Activated T-cell treated with anti-CD3 and anti-CD28 coated beads for 48 hours (primary cell): ENCODE measurements at places on chromosomes 12 and 14.

DNA sequence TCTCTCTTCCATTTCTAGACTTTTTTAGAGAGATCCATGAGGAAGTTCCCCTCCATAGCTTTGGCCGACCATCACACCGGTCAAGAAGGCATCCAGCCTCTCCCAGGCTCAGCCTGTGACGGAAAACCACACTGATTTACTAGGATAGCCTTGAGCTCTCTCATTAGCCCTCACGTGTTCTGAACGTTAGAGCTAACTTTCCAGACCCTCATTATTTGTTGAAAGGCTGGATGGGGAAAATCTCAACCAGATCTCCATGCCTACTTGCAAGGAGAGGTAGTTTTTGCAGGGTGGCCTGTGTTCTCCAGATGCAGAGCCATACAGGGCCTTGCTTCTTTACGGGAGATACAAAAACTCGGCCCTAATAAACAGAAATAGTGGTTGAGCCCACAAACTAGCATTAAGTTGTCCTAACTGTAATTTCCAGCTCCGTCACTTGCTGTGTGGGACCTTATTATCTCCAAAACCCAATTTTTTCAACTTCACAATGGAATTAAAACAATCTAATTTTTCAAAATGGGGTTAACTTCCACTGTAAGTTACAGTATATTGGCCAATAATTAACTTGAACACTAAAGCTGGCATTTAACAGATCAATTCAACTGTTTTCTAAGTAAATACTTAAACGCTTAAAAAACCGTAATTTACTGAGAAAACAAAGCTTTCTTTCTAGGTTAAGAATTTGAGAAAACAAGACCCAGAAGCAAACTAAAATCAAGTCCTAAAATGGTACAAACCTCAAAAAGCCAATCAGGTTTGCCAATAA, 65.3 kb downstream of the KLHL28 start:
- DNase-seq: no peak

DNA sequence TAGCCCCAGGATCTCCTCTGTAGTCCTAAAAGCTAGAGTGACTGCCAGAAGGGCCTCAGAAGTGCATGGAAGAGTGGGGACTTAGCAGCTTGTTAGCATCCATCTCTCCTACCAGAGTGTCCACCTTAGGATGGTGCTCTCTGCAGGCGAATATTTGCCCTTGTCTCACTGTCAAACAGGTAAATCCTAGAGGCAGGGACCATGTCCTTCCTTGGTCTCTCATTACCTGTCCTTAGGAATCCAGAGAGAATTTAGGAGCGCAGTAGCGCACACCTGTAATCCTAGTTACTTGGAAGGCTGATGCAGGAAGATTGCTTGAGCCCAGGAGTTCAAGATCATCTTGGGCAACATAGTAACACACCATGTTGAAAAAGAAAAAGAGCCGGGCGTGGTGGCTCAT, 21.4 kb downstream of the AGAP2 start:
- DNase-seq: no peak

- no peak for DNase-seq
Observed at GRCh38 chr12:130829391-130830245, 9.4 kb downstream of the STX2 start.

- DNase-seq: no peak
Observed at GRCh38 chr12:47458279-47458678, 247.6 kb downstream of the RPAP3 start.

DNA sequence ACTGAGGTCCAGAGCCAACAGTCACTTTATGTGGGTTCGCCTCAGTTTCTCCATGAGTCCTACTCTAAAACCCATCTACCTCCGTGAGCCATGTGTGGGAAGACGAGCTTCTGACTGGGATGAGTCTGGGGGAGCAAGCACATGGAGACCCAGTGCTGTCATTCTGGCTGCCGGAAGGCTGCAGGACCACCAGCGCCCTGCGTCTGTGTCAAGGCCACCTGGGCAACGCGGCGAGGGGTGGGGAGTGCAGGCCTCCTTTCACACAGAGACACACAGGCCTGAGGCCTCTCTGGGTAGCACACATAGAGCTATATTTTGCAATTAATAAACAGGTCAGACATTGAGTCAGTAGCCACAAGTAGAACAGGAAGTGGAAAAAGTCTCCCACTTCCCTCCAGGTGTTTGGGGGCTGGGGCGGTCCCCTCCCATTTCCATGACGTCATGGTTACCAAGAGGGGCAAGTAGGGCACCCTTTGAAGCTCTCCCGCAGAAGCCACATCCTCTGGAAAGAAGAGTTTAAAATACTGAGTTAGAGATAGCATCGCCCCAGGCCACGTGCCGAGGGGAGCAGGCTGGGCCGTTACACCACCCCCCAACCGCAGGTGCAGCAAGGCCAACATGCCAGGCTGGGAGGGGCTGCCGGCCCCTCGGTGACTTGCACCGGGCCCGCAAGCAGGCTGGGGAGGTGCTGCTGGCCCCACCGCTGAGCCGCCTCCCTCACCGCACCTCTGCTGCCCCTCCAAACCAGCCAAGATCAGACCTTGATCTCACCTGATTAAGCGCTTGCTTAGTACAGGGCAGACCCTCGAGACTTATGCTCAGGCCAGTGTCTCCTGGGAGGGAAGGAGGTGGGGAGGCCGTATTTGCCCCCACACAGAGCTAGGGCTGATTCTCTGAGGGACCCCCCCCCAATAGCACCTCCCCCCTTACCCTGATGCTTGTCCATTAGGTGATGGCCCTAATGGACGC, 32.7 kb downstream of the DAD1 start:
- peak; percentile 90 for DNase-seq

DNA sequence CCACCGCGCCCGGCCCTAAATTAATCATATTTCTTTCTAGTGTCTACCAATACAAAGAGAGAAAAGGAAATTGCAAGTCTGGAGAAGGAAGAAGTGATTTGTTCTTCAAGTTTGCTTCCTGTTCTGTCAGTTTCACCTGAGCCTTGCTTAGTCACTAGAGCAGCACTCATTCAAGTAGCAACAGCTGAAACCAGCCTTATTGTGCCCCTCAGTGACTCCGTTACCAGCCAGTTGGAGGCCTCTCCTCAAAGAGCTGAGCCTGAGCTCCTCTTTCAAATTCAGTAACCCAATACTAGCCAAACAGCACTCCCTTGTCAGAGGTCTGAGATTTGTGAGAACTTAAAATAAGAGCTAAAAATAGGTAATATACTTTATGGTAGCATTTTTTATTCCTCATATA, 17.4 kb downstream of the PAWR start:
- DNase-seq: no peak

- DNase-seq: no peak
Observed at GRCh38 chr12:110816779-110817178, 30.0 kb upstream of the CCDC63 start.

GRCh38 chr12:6834254-6834653, 6.0 kb downstream of the P3H3 start:
- no peak for DNase-seq

GRCh38 chr12:72323881-72324280, 51.7 kb downstream of the TRHDE start:
- DNase-seq: no peak

DNA sequence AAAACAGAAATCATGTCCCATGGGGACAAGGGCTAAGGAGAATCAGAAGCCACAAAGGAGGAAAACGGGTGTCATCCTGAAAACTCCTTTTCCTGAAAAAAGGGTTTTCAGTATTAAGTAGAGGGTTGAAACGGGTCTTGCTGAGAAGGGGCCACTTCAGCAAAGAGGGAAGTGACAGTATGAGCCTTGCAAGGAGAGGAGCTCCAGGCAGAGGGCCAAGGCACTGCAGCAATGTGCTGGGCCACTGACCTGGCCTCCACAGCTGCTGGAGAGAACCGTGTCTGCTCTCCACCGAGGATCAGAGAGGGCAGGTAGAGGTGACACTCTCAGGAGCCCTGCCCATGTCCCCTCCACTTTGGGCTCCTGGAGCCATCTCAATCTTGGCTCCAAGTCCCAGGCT, 103.3 kb downstream of the NCOR2 start:
- no peak for DNase-seq

DNA sequence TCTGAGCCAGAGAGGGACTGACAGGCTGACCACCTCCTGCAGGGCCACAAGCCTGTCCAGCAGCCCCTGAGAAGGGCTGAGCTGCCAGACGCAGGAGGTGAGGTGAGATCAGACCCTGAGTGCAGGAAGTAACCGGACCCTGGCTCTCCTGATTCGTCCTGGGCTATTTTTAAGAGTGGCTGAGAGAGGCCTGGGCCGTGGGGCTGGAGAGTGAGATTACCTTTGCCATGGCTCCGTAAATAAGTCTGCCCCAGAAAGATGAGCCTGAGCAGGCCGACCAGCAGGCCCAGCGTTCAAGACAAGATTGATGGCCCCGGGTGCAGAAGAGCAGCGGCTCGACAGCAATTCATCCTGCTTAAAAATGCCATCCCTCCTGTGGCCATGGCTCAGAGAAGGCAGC, 54.2 kb downstream of the SPTB start:
- DNase-seq: no peak

GRCh38 chr14:51846631-51847488, 13.6 kb upstream of the GNG2 start:
- peak; percentile 73 for DNase-seq

- no peak for DNase-seq
Observed at GRCh38 chr12:125983094-125983783, 918.0 kb downstream of the AACS start.

GRCh38 chr12:132449565-132450417, 40.2 kb upstream of the FBRSL1 start:
- no peak for DNase-seq

GRCh38 chr12:92156704-92157395, 11.2 kb upstream of the BTG1 start:
- no peak for DNase-seq

DNA sequence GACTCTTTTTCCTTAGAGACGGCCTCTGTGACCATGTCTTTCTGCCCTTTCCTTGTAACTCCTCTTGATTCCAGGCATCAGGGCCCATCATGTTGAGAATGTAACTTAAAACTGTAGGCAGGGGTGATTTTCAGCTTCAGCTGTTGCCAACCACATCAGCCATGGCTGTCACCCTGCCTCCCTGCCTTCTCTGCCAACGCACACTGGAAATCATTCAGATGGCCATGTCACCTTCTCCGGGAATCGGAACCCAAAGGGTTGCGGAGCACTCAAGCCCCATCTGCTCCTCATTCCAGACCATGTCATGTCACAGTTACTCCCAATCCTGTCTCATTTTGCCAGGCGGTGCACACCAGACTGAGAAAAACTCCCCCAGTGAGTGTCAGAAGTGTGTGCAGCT, 72.1 kb downstream of the EMP1 start:
- DNase-seq: no peak

DNA sequence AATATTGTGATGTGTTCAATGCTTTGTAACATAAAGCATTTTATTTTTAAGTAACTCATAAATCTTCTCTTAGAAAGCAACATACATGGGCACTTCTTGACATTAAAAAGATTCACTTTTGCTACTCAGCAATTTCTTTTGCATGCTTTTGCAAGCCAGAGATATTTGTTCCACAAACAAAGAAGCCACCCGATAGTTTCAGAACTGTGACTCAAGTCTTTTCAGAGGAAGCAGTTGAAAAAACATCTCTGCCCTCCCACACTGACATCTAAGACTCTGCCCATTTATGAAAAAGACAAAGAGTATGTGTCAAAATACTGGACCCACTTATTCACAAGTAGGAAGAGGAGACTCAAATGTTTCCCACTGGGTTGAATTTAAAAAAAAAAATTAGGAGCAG, 7.5 kb downstream of the APPL2 start:
- DNase-seq: no peak

DNA sequence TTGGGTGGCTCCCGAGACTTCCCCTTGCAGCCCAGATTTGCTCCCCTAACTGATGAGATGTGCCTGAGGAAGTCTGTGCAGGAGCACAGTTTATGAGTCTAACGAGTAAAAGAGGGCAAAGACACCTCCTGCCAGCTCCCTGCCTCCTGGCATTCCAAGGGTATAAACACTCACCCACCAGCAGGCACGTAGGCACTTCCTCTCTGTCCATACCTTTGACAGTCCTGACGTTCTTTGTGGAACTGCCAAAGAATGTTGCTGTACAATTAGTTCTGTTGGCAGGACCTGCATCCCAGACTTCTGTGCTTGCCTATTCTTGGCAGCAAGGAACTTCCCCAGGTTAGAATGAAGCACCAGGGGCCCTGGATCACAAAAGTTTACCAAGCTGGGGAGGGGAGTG, 889.3 kb downstream of the BCL11B start:
- no peak for DNase-seq

- no peak for DNase-seq
Observed at GRCh38 chr12:14614704-14615121, 47.0 kb upstream of the PLBD1 start.

DNA sequence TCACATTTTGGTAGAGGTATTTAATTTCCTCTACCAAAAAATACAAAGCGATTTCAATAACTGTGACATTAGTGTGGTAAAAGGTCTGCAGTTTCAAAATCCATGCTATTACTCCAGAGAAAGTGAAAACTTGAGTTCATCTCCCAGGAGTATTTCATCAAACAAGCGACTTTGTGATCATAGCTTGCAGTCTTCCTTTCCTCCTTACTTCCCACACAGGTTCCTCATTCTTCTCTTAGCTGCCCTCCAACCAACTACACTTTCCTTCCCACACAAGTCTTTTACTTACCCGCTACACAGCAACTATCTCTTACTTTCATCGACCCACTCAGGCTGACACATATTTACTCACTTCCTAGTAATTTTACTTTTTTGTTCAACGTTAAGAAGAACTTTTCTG, 413.4 kb upstream of the USP15 start:
- no peak for DNase-seq

DNA sequence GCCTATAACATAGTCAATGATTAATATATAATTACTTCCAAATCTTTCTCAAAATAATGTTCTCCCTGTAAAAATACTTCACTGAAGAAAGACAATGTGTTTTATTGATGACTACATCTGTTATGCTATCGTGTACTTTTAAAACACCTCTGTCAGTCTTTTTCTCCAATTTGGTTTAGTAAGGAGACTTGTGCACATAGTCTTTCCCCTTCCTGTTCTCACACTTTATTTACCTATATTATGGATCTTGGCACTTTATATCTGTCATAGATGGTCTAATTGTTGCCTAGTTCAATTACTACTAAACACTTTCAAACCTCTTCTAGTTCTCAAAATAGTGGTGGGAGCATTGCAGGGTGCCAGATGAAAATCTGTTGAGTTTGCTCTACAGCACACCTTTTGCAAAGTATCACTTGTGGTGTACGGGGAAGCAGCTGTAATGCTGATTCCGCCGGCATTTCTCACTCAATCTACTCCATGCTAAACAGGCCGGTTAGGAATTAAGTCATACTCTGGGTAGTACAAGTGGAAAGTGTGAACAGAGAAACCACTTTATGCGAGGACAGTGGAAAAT, 1.1 kb upstream of the INSM2 start:
- DNase-seq: no peak
